Suprapubic skin (tissue), 4 donors: ENCODE measurements at places on chromosomes 7 and 10.

DNA sequence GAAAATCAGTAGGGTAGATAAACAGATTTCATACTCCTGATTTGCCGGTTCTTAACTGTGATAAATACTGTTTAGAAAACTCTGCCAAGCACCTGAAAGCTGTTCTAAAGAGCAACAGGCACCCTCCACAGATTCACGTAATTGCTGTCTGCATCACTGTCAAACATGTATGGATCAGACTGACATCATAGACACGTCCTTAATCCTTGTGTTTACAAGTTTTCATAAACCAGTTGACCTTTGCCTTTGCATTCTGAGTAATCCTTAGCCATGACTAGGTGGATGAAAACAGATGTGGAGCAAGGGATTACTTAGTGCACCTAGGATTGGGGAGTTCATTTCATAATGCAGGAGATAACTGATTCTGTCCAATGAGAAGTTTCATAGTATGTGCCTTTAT is 41.6 kb downstream of the SLC39A12 start:
- no peak for DNase-seq

DNA sequence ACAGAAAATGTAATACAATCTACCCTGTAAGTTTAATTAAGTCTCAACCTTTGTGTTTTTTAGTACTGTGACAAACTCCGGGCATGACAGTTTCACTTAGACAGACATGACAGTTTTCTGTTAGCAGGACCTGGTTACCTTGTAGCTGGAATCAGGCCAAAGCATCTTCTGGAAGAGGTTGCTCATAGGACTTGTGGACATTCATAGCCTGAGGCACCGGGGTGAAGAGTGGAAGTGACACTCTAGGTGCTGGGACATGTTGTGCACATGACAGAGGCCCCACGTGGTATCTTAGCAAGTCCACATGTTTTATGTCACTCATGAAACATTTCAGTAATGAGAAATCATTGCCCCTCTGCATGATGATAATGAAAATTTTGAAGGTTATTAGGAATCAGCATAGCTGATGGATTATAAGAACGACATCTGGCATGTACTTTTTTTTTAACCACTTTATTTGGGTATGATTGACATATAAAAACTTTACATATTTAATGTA is 441.4 kb downstream of the CNTNAP2 start:
- no peak for DNase-seq

GRCh38 chr10:63707254-63707910 is 186.2 kb downstream of the REEP3 start:
- DNase-seq = no peak

GRCh38 chr10:130016993-130017630 is 53.0 kb upstream of the EBF3 start:
- no peak for DNase-seq

GRCh38 chr10:35274498-35275060 is 61.7 kb upstream of the CCNY start:
- DNase-seq = no peak

DNA sequence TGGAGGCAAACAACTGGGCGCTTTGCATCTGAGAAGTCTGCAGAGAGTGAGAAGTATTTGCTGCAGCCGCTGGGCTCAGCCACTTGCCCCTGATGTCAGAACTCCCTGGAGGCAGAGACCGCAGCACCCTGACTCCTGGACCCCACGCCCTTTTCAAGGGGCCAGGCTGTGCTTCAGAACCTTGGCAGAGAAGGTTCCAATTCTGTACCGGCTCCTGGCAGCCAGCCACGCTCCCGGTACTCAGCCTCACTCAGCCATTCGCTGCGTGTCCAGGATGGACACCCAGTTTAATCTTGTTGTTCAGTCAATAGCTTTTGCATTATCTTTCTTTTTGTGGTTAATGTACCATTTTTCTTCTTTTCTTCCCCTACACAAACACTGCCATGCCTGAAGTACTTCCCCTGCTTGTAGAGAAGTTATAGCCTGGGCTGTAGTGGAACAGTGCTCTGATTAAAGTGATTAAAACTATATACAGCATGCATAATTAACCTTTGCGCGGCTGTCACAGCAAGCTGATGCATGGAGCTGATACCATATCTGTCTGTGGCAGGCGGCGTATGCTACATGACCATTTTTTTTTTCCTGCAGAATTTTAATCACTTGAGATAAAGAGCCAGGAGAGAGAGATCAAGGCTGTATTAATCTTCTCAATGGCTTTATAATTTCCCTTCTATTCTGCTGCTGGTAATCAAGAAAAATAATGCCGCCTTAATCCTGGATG is 578.5 kb downstream of the SDK1 start:
- no peak for DNase-seq

DNA sequence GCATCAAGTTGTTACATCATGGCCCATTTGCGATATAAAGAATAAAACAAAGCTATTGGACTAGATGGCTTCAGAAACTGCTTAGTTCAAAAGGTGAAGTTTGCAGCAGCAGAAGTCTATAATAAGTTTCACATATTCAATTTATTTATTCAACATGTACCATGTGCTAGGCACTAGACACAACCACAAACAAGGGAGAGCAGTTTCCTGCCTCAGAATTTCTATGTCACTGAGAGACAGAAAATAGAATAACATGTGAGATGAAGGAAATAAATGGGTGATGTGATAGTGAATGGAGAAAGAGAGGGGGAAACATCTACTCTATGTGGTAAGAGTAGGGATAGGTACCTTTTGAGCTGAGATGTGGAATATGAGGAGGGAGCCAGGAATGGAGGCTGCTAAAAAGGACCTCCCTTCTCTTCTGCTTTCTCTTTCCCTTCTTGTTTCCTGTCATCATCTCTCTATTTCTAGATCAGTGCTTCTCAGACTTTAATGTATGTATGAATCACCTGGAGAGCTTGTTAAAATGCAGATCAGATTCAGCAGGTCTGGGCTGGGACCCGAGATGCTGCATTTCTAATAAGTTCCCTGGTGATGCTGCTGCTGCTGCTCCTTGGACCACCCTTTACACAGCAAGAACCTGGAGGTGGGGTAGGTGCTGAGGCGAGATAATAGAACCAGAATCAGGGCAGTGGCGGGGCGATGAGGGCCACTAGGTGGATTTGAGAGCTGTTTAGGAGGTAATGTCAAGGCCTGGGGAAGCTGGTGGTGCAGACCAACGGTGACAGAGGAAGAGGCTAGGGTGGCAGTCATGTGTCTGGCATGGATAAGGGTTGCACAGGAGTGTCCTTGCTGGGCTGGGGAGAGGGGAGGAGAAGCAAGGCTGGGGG is 13.7 kb upstream of the INMT start:
- DNase-seq = no peak

DNA sequence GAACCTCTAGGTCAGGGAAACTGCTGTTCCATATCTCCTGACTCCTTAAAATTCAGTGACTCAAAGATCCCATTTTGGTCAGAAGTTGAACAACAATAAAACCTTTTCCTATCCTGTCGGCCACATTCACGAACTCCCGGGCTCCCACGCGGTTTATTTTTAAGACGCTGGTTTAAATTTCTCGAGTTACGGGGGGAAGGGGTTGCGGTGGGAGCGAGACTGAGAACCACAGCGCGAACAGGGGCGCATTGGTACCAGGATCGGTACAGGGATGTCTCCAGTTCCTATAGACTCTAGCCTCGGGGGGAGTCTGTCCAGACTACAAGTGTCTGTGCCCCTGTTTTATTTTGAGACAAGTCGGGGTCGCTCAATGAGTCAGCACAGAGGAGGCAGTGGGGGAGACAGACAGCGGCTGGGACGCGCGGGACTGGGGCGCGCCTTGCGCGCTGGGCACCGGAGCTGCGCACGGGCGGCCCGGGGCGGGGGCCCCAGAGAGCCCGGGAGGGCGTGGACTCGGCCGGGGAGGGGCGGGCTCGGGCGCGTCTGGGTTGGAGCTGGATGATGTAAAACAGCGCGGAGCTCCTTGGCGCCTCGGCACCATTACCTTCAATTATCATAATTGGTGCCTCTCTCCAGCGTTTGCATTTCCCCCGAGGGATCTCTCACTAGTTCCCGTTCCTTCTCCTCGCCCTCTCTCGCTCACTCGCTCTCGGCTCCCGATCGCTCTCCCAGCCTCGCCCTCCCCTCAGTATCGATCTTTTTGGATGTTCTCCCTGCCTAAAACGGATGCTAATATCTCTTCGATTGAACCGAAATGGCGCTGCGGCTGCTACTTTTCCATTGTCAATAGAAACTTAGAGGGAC is 8.7 kb upstream of the BAMBI start:
- DNase-seq = peak; percentile 62

DNA sequence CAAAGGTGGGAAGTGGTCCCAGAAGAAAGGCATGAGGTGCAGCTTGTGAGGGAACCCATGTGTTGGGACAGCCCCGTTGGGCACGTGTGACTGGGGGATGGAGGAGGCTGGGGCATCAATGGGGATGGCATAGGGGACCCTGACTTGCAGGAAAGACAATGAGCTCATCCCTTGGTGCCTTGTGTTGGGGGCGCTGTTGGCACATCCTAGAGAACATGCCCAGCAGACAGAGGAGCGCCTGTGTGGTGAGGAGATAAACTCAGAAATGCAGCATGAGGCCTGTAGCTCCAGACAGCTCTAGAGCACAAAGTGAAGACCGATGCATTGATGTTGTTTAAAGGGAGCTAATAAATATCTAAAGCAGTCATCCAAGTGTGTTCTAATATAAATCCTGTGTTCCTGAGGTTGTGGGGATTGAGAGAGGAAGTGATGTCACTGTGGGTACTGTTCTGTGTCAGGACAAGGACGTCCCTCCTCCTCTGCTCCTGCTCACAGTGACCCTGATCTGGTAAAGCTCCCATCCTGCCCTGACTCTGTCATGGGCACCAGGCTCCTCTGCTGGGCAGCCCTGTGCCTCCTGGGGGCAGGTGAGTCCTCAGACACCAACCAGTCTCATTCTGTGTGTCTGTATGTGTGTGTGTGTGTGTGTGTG is 126.1 kb upstream of the PRSS58 start:
- DNase-seq = no peak

- DNase-seq = no peak
These were observed 1055.1 kb downstream of the NXPH1 start for GRCh38 chr7:9488555-9488954.

- DNase-seq = no peak
These were observed 36.2 kb upstream of the GTF2IRD1 start for GRCh38 chr7:74417419-74417971.

GRCh38 chr10:50506861-50507573 is 116.7 kb downstream of the SGMS1 start:
- DNase-seq = no peak

- no peak for DNase-seq
These were observed 138.6 kb downstream of the PPP1R17 start for GRCh38 chr7:31825576-31825975.

- DNase-seq = no peak
These were observed 185.4 kb upstream of the ANK3 start for GRCh38 chr10:60575105-60575504.

DNA sequence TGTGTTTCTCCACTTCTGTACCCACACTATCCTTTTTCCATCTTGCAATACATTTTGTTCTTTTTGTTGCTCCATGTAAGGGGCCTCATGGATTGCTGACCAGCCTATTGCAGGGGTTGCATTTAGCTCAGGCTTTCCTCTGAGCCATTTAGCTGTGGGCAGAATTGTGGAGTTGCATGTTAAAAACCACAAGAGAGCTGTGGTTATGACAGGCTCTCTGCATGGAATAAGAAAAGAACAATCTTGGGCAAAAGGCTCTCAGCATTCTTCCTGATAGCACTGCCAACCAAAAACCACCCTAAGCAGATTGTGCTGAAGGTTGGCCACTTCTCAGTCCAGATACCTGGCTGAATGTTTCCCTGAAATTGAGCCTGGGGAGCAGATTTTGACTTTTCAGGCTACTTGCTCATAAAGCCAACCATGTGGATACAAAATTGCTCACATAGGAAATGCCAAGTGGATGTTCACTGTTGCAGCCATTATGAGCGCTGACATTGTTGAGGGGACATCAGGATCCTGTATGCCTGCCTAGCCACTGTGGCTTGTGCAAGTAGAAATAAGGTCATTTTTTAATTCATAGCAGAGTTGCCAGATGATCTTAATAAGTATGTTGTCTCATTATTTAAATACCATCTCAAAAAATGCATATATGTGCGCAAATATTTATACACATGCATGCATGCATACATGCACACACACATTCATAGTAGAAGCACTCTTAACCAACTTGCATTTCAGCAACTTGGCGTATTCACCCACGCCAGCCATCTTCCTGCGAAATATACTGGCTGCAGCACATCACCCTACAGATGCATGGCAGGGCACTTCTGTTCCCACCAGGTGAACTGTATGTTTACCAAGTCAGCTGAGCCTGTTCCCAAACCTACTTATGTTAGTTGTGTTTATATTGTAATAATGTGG is 695.4 kb downstream of the LRMDA start:
- no peak for DNase-seq

GRCh38 chr10:74823791-74824183 is 2.6 kb upstream of the KAT6B start:
- DNase-seq = no peak

GRCh38 chr7:2844153-2845033 is at the start of gene GNA12:
TSS of gene GNA12 (minus strand) at chr7:2844308. CDS start at chr7:2844161, 147 bp downstream.
- DNase-seq = peak; percentile 99

DNA sequence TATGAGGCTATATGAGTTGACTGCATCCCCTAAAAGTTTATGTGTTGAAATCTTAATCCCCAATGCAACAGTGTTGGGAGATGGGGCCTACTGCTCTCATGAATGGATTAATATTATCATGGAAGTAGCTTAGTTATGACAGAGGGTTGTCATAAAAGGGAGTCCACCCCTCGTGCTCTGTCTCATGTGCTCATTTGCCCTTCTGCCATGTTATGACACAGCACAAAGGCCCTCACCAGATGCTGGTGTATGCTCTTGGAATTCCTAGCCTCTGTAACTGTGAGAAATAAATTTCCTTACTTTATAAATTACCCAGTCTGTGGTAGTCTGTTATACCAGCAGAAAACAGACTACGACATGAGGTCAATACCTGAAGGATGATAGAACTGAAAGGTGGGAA is 17.6 kb upstream of the PANK1 start:
- DNase-seq = no peak

GRCh38 chr10:49369216-49370162 is 26.4 kb downstream of the DRGX start:
- DNase-seq = peak; percentile 55

DNA sequence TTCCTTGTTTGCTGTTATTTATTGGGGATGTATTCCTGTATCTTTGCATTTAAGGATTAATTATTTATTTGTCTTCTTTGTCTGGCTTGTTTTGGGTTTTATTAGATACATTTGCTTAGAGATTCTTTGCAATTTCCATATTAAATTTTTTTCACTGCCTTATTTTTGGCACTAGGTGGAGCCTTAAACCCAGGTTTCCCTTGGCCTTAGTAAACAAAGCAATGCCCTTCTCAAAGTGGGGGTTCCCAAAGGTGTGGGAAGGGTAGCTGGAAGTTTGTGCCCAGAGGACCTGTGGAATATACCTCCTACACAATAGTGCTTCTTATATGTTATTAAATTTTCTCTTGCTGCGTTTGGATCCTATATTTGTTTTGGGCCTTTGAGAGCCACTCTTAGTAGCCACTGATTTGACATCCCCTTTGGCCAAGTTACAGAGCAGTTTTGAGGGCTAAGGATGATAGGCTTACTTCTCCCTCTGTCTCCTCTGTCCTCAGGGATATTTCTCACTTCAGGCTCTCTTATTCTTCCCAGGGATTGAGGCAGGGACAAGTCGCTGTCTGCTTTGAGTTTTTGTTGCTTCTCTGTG is 162.3 kb downstream of the ITGB1 start:
- no peak for DNase-seq

GRCh38 chr10:106078895-106079576 is 1085.5 kb downstream of the SORCS1 start:
- no peak for DNase-seq

- DNase-seq = no peak
These were observed 23.0 kb downstream of the P4HA1 start for GRCh38 chr10:73073627-73074026.

- no peak for DNase-seq
These were observed 138.5 kb downstream of the SRPK2 start for GRCh38 chr7:105250239-105250638.
